Hepatocyte (in vitro differentiated cells): ENCODE measurements at places on chromosomes 11 and 22. TPM values are rescaled to one million over a fixed set of nuclear protein-coding genes. Genes with fewer than 3 reads are reported as not detected.

Gene RIMBP3C
- total RNA-seq, result 0.30 and 0.32 TPM in 2 replicates

DNA sequence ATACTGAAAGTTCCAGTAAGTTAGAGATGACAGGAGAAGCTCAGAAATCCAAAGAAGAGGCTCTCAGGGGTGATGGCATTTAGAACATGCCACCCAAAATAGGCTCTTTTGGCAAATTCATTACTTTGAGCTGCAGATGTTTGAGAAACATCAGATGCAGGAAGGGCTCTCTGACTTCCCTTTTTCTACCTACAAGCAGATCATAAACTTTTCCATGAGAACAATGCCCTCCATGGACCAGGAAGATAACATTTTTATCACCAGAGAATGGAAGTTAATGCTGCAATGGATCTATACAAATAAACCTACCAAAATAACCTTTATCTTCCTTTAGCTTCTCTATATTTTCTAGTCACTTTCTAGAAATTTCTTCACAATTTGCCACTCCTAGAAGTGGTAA lies 32.7 kb upstream of the FAR1 start:
- no peaks in the 10 kb centered on the region for H3K27me3 ChIP-seq
- no peaks in the 10 kb centered on the region for H3K36me3 ChIP-seq
- no peak overlapping the region for H3K4me3 ChIP-seq
- no peak for DNase-seq

Gene ELFN2
- 0.20 and 0.53 TPM in 2 replicates for total RNA-seq

Gene SPDYC
- total RNA-seq, result not detected in 2 replicates

DNA sequence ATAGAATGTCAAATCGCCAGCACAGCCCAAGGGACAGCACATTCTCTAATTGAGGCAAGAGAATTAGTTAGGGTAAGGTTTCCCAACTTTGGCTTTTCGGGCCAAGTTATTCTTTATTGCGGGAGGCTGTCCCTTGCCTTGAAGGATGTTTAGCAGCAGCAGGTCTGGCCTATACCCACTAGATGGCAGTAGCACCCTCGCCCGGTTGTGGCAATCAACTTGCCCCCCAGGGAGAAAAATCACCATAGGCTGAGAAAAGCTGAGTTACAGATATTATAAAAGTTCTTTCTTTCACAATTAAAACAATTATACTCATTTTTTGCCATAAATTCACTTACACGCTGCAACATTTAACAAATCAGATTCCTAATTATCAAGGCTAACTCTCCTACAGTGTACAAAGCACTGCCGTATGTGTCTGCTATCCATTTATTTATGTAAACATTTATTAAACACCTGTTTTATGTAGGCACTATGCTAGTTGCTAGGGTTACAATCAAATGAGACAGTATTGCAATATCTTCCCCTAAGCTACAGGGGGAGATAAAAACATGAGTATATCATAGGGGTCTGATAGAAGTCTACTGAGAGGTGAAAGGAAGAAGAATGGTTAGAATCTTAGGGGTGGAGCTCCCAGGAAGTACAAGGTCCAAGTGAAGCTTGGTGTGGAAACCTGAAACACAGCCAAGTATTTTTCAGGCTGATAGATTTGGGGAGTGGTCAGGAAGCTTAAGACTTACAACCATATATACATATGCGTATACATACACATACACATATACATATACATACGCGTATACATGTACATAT lies 452.3 kb downstream of the RAB38 start:
- no peak overlapping the region for H3K4me3 ChIP-seq
- H3K4me1 ChIP-seq, result no peaks in the 10 kb centered on the region
- no peak overlapping the region for H3K27ac ChIP-seq

- no peak for DNase-seq
- no peaks in the 10 kb centered on the region for H3K36me3 ChIP-seq
- H3K4me3 ChIP-seq, result no peak overlapping the region
- H3K27ac ChIP-seq, result peak overlapping the region; percentile 51
- peaks cover 39% of the 10 kb centered on the region for H3K4me1 ChIP-seq
These were observed 127.7 kb downstream of the MAML2 start for GRCh38 chr11:96215110-96215782.

DNA sequence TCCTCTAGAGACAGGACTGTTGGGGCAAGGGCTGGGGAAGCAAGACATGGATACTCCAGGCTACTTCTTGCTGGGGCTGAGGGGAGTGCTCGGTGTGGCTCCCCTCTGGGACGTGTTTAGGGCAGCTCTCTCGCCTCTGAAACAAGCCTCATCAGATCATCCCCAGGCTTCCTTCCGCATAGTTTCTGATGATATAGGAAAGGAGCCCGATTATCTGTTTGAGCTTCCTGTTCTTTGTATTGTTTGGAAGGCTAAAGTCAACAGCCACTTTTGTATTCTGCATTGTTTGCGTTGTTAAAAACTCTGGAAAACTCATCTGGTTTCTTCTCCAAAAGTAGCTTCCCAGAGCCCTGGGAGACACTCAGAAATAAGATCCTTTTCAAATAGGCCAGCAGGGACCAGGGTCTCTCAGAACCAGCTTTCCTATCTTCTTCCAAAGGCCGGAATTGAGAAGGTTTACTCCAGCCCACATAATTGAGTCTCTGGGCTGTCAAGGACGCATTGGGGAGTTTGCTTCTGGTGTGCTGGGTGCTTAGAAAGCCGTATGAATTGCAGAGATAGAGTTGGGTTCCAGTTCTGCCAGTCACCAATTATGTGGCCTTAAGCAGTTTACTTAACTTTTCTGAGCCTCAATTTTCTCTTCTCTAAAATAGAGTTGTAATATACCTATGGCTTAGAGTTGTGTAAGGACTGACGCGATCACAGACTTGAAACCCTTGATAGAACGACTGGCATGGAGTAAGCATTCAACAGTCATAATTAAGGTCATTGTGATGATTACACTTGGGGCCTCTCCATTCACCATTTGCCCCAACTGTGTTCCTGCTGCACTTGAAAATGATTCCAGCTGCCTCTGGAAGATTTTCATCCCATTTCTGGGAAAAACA lies 19.1 kb downstream of the CD44 start:
- H3K4me3 ChIP-seq, result no peak overlapping the region
- no peaks in the 10 kb centered on the region for H3K36me3 ChIP-seq
- peaks cover 18% of the 10 kb centered on the region for H3K4me1 ChIP-seq
- no peak for DNase-seq

Gene MYEOV
- total RNA-seq, result not detected in 2 replicates

DNA sequence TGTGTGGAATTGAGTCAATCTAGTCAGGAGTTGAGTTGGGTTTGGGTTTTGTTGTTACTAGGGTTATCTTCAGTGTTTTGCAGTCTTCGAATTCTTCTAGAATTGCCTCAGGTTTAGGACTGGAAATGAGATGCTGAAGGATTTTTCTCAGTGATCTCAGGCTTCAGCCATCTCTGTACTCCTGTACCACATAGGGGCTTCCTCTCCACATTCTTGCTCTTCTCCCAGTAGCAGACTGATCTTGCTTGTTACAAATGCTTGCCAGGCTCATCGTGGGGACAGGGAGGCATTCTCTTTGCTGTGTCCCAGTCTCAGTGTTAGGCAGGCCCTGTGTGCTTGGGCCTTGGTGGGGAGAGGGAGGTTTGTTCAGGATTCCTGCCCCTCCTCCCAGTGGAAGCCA lies 96.1 kb downstream of the LRRC32 start:
- no peaks in the 10 kb centered on the region for H3K36me3 ChIP-seq
- DNase-seq, result no peak
- peak overlapping the region; percentile 89 for H3K27ac ChIP-seq
- H3K27me3 ChIP-seq, result no peaks in the 10 kb centered on the region

Gene CFAP300
- total RNA-seq, result 1.5 and 3.4 TPM in 2 replicates

Gene PLEKHA7
- 25.4 and 35.6 TPM in 2 replicates for total RNA-seq

Gene ALG12
- total RNA-seq, result 22.4 and 30.8 TPM in 2 replicates

GRCh38 chr11:108803776-108804175 lies 138.9 kb downstream of the DDX10 start:
- H3K27me3 ChIP-seq, result no peaks in the 10 kb centered on the region
- H3K36me3 ChIP-seq, result no peaks in the 10 kb centered on the region
- H3K4me1 ChIP-seq, result no peaks in the 10 kb centered on the region
- H3K4me3 ChIP-seq, result no peak overlapping the region
- no peak overlapping the region for H3K27ac ChIP-seq

Gene NPAT
- total RNA-seq, result 12.0 and 14.3 TPM in 2 replicates

Gene KCNK7
- not detected in 2 replicates for total RNA-seq

DNA sequence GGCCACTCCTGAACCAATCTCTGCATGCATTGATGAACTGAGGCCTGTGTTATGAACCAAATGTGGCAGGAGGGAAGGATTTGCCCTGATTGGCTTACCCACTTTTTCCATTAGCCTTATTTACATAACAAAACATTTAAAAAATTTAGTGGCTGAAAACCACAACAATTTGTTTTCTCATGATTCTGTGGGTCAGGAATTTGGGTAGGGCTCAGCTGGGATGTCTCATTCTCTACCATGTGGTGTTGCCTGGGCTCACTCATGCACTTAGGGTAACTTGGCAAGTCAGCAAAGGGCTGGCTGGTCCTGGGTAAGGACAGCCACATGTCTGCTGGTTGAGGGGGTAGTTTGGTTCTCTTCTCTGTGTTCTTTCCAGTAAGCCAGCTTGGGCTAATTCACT lies 35.1 kb upstream of the CYP2R1 start:
- no peak overlapping the region for H3K27ac ChIP-seq
- H3K36me3 ChIP-seq, result no peaks in the 10 kb centered on the region
- H3K4me3 ChIP-seq, result no peak overlapping the region
- H3K27me3 ChIP-seq, result no peaks in the 10 kb centered on the region

DNA sequence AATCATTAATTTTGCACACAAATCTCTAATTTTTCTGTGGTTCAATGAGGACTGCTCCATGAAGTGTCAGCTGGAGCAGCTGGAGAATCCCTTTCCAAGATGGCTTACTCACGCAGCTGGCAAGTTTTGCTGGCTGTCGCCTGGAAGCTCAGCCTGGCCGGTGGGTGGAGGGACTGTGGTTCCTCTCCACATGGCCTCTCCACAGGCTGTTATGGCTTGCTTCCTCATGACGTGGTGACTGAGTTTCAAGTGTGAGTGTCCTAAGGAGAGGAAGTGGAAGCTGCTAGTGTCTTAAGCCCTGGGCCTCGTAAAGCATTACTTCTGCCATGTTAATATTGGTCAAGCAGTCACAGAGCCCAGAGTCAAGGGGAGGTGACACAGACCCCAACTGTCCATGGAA lies 14.0 kb upstream of the NRIP3 start:
- no peaks in the 10 kb centered on the region for H3K36me3 ChIP-seq
- H3K4me1 ChIP-seq, result no peaks in the 10 kb centered on the region
- H3K27me3 ChIP-seq, result no peaks in the 10 kb centered on the region
- DNase-seq, result no peak
- H3K4me3 ChIP-seq, result no peak overlapping the region
- H3K27ac ChIP-seq, result no peak overlapping the region

DNA sequence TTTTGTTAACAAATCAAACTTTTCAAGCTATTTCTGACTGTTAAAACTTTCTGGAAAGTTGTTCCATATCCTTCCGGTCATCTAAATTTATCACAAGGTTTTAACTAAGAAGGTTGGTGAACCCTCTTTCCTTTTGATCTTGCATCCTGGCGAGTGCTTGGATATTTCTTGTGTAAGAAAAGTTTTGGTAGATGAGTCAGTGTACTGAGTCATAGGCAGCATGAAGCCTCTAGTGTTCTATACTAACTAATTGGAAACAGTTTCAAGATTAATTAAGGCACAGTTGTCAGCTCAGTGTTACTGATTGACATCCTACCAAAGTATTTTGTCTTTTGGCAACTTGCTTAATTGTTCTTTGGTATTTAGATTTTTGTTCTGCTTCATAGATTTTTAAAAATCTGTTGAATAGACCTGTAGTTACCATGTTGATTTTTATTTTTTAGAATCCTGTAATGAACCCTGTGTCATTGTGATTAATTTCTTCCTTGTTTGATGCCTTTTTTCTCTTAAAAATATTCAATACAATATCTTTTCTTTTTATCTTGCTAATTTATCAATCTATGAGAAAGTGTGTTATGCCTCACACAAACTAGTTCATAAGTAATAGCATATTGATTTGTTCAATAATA lies 38.0 kb downstream of the METTL15 start:
- peak; percentile 12 for DNase-seq
- H3K4me3 ChIP-seq, result no peak overlapping the region
- no peak overlapping the region for H3K27ac ChIP-seq
- H3K4me1 ChIP-seq, result no peaks in the 10 kb centered on the region

GRCh38 chr11:5291207-5291838 lies 10.4 kb downstream of the OR51B4 start:
- H3K27me3 ChIP-seq, result peaks cover under 1% of the 10 kb centered on the region
- H3K36me3 ChIP-seq, result no peaks in the 10 kb centered on the region
- no peak overlapping the region for H3K4me3 ChIP-seq

DNA sequence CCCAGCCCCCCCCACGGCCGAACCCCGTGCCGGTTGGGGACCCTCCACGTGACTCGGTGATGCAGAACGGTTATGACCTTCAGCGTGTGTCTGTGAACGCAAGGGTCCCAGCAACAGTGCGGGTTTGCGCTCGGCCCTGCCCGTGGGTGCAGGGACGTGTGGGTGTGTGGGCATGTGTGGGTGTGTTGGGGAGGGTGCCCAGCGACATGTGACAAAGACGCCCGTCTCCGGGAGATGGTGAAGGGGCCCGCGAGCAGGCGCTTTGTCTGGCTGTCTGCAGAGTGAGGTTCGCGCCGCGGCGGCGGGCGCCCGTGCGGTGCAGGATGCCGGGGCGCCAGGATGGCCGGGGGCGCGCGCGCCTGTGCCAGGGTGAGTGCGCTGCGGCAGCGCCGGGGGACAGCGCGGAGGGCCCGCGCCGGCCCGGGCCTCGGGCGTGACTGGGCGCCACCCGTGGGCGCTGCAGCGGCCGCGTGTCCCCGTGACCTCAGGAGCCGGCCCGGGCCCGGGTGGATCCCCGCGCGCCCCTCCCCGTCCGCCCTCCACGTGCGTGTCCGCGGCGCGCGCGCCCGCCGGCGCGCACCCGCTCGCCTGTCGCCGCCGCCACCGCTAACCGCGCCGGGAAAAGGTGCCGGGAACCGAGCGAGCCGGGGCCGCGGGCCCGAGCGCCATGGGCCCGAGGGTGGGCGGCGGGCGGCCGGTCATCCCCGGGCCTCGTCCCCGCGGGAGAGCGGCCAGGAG lies at the start of gene LRFN4:
Gene LRFN4 (plus strand): TSS at position 569 of the 738 bp plus-strand sequence. CDS start 681 bp downstream, outside the sequence.
- H3K27ac ChIP-seq, result peak within 1 kb of the TSS; percentile 94
- peak within 1 kb of the TSS; percentile 99 for H3K4me3 ChIP-seq
- H3K36me3 ChIP-seq, result no peaks in the 10 kb centered on the region
- peaks cover 8% of the 10 kb centered on the region for H3K4me1 ChIP-seq

Gene ZNF215
- 3.3 and 3.6 TPM in 2 replicates for total RNA-seq

Gene ZNRD2
- total RNA-seq, result 20.5 and 20.8 TPM in 2 replicates

Gene KIF18A
- 6.3 and 7.1 TPM in 2 replicates for total RNA-seq

- no peak overlapping the region for H3K4me3 ChIP-seq
- H3K4me1 ChIP-seq, result no peaks in the 10 kb centered on the region
- H3K36me3 ChIP-seq, result no peaks in the 10 kb centered on the region
- DNase-seq, result no peak
These were observed 67.5 kb downstream of the MED15 start for GRCh38 chr22:20574920-20575353.
